Kidney epithelial cell (primary cell): ENCODE measurements at places on chromosomes 11 and 22.

DNA sequence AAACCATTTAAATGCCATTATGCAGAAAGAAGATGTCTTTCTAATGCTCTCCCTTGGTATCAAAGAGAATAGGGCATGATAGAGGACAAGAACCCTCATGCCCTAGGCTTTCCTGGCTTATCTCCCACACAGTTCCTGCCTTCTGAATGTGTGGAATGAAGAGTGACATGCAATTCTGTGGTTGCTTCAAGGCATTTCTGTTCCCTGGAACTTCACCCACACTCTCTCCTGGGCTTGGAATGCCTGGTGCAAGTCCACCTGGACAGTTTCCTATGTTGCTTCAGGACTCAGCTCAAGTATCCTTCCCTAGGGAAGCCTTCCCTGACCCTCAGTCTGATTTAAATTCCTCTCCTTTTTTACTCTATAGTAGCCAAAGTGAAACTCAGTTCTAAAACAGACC lies 53.8 kb upstream of the DRD2 start:
- DNase-seq = no peak

GRCh38 chr22:27358096-27358870 lies 443.3 kb downstream of the MN1 start:
- no peak for DNase-seq

DNA sequence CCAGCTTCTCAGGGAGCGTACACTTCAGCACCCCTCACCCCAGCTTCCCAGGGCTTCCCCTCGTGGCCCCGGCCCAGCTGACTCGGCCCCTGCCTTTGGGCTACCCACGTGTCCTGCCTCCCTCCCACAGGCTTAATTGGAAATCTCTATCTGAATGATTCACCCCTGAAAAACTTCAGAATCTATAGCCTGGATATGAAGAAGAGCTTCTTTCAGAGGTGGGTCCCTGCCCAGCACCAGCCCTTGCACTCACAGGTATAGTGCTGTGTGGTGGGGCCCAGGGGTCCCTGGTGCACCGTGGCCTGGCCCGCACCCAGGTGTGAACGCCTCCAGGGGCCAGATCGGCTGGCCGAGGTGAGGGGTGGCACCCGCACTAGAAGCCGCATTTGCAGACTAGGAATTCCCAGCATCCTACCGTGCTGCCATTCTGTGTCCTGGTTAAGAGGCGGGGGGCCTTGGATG lies 38.4 kb downstream of the B3GAT1 start:
- no peak for DNase-seq

DNA sequence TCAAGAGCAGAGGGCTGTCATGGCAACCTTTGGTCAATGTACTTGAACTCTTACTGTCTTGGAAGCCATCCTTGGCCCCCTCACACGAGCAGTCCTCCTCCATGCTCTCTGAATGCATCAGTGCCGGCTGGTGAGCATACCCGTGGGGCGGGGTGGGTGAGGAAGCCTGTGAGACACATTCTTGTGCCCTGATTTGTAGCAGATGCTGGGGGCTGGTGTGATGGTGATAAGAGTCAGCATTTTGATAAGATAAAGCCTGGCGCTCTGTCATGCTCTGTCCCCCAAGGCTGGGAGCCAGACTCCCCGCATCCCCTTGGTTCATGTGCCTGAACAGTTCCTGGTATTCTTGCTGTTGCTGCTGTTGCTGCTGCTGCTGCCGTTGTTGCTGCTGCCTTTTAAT lies 20.5 kb upstream of the APOA1 start:
- DNase-seq = no peak

- DNase-seq = no peak
Observed at GRCh38 chr11:119515771-119516400, 92.9 kb upstream of the THY1 start.

DNA sequence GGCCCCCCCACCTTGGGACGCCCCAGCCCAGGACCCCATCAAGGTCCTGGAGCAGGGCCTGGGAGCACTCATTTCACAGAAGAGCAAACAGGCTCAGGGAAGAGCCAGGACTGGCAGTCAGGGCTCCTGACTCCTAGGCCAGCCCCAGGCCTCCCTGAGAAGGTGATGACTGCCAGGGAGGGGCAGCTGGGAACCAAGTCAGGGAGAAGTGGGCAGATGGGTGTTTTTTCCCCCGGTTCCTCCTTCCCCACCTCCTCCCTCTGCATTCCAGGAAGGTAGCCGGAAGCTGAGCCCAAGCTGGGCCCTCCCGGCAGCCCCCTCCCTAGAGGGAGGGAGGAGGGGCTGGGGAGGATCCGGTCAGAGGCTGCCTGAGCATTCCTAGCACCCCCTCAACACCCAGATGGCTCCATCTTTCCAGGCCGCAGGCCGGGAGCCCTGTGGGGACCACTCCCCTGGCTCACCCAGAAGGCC lies 19.6 kb downstream of the MYRF start:
- DNase-seq = no peak

DNA sequence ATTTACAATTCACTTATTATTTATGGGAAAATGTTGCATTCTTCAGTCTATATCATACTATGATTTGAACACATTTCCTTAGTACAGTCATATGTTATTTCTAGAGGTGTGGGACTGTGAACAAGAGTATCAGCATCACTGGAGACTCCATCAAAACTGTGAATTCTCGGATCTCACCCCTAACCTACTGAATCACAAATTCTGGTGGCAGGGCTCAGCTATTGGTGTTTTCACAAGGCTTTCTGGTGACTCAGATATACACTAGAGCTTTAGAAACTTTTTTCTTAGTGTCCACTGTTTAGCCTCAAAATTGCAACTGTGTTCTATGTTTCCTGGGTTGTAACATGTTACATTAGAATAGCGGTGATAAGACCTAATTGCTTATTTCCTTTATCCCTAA lies 352.9 kb upstream of the DDI1 start:
- DNase-seq = no peak

DNA sequence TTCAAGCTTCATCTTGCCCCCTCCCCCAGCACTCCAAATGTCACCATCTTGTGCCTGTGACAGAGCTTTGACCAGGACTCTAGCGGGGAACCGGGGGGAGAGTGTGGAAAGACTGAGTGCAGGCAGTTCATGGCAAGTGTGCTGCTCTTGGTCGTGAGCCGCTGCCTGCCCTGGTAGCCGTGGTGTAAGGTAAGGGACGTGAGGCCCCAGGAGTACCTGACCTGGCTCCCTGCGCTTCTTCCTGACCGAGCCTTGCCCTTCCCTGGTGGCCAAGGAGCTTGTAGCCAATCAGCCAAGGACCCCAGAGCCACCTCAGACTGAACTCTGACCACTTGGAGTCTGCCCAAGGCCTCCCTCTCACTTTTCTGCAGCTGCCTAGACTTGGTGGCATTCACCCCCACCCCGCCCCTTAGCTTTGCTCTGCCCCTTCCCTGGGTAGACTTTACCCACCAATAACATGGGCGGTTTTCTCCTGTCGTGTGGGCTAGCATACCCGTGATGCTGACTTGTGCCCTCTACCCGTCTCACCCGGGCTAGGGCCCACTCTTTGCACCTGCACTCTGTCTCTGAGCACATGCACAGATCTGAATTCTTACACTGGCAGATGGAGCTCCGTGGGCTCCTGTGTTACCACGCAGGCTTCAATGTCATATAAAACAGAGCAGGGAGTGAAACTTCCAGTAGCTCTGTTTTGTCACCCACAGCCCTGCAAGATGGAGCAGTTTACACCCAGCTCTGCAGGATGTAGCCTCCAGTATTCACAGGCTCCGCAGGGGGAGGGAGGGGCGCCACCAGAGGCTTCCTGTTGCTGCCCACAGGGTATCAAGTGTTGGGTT lies 1.5 kb downstream of the DGKZ start:
- no peak for DNase-seq

DNA sequence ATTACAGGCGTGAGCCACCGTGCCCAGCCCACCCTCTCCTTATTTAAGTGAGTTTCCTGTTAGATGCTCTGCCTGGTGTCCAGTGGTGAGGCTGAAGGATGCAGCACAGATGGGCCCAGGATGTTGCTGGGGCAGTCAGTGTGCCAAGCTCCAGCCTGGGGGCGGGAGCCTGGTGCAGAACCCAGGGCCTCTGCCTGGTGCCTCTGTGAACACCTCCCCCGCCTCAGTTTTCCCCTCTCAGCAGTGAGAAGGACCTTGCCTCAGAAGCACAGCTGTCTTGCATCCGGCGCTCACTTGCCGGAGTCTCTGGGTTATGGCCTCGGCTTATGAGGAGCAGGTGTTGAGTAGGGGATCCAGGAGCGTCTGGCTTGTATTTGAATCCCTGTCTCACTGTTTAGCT lies 116.2 kb downstream of the KIAA1671 start:
- DNase-seq = no peak

DNA sequence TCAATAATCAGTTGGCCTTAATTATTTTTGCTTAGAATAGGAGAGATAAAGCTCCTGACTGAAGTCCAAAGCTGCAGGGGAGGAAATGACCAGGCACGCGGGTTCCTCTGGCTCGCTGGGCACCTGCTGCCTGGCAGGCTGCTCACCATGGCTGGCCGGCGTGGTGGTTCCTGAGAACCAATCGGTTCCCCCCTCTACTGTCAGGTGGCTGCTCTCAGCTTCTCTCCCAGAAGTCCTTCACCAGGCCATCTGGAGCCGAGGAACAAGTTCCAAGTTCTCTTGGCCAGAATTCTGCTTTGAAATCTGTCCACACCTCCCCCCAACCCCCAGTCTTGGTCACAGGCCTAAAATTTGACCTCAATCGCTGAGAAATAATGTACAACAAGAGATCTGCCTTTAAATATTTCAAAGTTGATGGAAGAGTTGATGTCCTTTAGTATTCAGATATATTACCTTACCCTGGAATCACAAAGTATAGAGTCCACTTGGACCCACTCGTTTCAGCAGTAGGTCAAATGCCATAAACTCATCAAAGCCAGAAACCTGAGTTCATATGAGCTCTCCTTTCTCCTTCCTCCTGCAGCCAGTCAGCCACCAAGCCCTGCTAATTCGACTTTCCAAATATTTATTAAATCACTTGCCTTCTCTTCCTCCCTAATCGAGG lies 25.2 kb downstream of the EXPH5 start:
- DNase-seq = no peak

DNA sequence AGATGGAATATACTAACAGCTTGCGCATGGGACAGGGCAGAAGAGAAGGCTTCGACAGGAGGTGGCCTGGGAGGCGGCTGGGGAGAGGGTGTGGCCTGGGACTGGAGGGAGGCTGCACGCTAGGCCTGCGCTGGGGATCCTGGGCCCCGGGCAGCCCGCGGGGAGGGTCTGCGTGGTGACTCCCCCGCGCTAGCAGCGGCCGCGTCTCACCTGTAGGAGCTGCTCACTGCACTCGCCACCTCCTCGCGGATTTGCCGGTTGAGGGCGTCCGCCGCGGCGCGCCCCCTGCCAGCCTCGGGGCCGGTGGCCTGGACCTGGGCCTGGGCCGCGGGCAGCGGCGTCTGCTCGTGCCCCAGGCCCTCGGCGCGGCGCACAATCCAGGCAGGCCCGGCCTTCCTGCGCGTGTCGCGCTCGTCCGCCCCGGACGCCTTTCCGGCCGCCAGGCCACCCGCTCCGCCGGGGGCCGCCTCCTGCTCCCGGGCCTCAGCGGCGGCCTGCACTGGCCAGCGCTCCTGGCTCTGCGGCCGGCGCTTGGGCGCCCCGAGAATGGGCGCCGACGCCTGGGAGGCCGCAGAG lies 1.5 kb downstream of the MAP6 start:
- no peak for DNase-seq

DNA sequence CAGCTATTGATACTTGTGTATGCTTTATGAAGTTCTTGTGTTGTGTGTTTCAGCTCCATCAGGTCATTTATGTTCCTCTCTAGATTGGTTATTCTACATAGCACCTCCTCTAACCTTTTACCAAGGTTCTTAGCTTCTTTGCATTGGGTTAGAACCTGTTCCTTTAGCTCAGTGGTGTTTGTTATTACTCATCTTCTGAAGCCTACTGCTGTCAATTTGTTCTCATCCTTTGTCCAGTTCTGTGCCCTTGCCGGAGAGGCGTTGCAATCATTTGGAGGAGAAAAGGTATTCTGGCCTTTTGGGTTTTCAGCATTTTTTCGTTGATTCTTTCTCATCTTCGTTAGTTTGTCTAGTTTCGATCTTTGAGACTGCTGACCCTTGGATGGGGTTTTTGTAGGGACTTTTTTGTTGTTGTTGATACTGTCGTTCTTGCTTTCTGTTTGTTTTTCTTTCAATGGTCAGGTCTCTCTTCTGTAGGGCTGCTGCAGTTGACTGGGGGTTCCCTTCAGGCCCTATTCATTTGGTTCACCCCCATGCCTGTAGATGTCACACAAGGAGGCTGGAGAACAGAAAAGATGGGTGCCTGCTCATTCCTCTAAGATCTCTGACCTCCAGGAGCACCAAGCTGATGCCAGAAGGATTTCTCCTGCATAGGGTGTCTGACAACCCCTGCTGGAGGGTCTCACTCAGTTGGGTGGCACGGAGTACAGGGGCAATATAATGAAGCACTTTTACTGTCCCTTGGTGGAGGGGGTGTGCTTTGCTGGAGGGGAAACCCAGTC lies 35.9 kb upstream of the MUC15 start:
- no peak for DNase-seq

DNA sequence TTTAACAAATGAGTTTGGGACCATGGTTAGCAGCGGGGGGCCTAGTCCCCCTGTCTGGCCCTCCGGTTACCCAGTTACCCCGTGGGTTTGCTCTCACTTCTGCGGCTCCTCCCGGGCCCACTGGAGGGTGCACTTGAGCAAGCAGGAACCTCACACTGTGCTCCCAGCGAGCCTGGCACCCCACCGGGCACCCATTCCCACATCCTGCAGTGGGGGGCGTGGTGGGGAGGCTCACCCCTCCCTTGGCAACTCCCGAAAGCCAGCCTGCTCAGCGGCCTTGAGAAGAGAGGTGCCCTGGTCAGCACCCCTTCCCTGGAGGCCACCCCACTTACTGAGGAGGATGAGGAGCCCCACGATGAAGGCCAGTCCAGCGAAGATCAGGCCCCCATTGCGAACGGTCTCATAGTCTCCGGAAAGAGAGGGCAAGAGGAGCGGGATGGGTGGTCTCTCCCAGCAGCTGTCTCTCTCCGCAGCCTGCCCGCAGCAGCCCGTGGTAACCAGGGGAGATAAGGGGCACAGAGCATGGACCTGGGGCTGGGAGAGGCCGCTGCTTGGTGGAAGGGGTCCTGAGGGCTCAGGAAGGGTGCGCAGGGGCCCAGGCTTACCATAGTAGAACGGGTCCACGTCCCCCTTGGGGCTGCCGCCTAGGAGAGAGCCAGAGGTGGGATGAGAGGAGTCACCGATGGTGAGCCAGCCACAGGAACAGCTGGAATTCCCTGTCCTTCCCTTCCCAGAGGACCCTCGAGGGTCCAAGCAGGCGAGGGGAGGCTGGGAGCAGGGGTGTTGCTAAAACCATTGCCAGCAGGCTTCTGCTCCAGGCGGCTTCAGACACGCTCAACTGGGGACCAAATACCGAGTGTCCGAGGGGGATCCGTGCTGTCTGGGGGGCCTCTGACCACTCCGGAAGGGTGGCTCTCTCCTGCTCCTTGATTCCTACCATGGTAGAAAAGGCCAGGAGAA lies 2.2 kb downstream of the FXYD2 start:
- no peak for DNase-seq

- DNase-seq = no peak
Observed at GRCh38 chr11:8501836-8502235, 92.2 kb downstream of the STK33 start.

DNA sequence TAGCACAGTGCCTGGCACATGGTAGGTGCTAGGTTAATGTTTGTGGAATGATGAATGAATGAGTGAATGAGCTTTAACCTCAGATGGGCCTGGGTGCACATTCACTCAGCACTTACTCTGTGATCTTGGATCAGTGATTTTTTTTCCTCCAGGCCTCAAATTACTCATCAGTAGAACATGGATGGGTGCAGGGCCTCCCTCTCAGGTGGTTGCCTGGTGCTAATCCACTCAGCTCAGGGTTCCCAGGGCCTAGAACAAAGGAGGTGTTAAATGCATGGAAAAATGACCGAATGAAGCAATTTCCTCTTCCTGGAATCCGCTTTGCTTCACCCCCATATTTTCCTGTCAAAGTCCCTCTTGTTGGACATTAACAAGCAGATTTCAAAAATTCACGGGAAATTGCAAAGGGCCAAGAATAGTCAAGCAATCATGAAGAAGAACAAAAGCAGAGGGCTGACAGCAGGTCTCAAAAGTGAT lies 93.5 kb downstream of the MYEOV start:
- DNase-seq = no peak
